GM10248 (cell line): ENCODE measurements at places on chromosomes 2 and 18.

DNA sequence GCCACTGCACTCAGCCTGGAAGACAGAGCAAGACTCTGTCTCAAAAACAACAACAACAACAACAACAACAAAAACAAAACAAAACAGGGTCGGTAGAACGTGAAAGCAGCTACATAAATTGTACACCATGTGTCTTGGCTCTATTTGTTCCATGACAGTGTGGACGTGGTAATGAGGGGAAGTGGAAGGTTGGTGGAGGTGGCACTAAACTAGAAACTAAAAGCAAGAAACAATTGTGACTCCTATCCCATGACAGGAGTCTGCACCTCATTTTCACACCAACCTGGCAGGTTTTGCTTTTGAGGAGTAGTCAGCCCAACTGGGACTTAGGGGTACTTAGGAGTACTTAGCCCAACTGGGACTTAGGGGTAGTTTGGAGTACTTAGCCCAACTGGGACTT is 62.5 kb upstream of the MRPS9 start:
- DNase-seq: no peak

DNA sequence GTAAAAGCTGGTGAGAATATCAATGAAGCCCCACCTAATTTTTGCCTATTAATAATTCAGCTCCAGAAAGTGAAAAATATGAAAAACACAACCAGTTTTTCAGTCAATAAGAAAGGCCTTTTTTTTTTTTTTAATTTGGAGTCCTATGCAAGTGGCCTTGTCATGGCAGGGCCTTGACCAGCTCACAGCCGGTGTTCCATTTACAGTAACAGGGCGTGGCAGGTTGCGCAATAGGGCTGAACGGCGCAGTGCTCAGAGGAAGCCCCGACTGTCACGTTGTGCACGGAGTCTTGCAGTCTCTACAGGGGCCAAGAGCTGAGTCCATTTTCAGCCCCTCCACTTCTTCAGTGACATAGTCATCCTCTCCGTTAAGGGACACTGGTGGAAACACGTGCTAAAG is 184.1 kb upstream of the FN1 start:
- no peak for DNase-seq

DNA sequence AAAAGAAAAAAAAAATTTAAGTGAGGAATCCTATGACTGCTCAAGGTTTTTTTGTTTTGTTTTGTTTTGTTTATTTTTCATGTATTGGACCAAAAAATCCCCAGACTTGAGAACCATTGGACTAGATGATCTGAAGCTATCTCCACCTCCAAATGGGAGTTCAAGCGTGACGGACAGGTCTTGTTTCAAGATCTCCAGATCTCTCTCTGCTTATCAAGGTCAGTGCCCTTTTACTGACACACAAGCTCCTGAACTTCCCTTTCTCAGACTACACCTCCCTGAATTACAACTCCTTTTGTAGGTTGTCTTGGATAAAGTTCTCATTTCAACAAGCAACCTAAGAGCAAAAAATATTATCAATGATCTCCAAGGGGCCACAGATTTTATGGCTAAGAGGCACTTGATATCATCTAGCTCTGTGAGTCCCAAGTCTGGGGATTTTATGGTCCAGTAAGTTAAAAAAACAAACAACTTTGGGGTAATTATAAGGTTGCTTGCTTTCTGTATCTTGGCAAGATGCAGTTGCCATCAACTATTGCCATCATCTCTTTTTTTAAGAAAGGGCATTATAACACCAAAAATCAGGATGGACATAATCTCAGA is 396.0 kb upstream of the ATP5MC3 start:
- DNase-seq: no peak

- no peak for DNase-seq
Observed at GRCh38 chr2:231807020-231807419, 20.8 kb downstream of the COPS7B start.

DNA sequence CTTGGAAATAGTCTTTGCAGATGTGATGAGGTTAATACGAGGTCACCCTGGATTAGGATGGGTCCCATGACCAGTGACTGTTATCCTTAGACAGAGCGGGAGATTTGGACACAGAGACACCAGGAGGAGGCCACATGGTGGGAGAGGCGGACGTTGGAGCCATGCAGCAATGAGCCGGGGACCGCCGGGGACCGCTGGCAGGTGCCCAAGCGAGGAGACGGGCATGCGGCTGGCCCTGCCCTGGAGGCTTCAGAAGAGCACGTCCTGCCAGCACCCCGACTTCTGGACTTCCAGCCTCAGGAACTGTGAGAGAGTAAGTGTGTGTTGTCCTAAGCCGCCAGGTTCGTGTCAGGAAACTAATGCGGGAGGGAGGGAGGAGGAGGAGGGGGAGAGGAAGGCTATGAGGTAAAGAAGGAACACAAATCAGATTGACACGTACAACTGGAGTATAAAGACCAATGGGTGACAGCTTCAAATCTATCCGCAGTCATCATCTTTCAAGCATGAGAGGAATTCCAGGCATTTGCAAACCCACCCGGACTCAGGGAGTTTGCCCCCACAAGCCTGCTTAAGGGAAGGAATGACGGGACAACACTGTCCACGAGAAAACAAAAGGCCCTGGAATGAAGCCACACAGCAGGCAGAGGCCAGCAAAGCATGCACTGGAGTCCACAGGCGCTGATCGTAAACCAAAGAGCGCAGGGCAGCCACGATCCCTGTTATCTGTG is 11.6 kb upstream of the BOK start:
- DNase-seq: no peak

DNA sequence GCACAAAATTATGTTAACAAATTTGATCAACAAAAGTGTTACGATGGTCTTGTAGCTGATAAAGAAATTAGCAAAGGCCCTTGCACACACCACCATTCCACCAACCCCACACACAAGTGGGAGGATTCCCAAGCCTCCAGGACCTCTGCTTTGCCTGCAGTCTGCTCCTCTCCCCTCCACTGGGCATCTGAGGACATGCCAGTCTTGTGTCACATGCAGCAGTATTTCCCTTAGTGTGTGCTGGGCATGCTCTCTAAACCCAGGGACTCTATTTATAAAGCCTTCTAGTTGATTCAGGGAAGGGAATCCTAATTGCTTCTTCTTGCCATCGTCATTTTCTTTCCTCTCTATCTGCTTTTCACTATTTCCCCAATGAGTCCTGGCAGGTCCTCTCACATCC is 53.3 kb downstream of the KCTD18 start:
- DNase-seq: no peak

DNA sequence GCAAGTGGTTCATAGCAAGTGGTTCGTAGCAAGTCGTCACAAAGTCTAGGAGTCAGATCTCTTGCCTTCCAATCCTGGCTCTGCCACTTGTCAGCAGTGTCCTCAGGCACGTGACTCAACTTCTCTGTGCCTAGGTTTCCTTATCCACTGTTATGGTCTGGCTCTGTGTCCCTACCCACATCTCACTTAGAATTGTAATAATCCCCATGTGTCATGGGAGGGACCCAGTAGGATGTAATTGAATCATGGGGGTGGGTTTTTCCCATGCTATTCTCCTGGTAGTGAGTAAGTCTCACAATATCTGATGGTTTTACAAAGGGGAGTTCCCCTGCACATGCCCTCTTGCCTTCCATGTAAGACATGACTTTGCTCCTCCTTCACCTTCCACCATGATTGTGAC is 51.8 kb upstream of the AP1S3 start:
- DNase-seq: no peak
